ENCODE measurements at places on chromosomes 2 and 18. TPM values are rescaled to one million over a fixed set of nuclear protein-coding genes. Genes with fewer than 3 reads are reported as not detected.

DNA sequence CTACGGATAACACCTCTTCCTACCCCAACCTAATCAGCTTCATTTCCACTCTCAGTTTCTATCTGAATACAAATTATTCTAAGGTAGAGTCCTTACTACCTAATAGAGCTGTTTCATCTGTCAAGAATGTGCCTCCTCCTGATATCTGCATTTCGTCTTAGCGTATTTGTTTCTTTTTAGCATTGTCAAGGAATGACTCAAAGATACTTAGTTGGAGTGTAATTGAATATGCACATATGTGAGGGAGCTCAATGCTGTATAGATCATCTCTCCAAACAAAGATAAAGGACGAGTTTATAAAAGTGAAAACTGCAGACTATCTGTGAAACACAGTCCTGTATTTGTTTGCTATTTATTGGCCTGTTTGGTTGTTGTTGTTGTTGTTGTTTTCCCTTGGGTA, 2059.4 kb upstream of the CELF4 start:
- H3K4me1 ChIP-seq: no peaks in the 10 kb centered on the region
- H3K36me3 ChIP-seq: no peaks in the 10 kb centered on the region
- H3K27ac ChIP-seq: no peak overlapping the region
- H3K4me3 ChIP-seq: no peak overlapping the region
- DNase-seq: no peak

The SANBR gene
- 3.1 TPM for total RNA-seq

GRCh38 chr18:13680612-13681011, 45.7 kb downstream of the FAM210A start:
- H3K27me3 ChIP-seq: no peaks in the 10 kb centered on the region
- no peak overlapping the region for H3K27ac ChIP-seq
- H3K4me1 ChIP-seq: no peaks in the 10 kb centered on the region
- H3K36me3 ChIP-seq: no peaks in the 10 kb centered on the region
- no peak overlapping the region for H3K4me3 ChIP-seq

The SCN1A gene
- total RNA-seq: 0.33 TPM

- H3K4me1 ChIP-seq: no peaks in the 10 kb centered on the region
- no peak overlapping the region for H3K4me3 ChIP-seq
- H3K27me3 ChIP-seq: no peaks in the 10 kb centered on the region
- no peak overlapping the region for H3K27ac ChIP-seq
- no peak for DNase-seq
These were observed 159.5 kb downstream of the ERBB4 start for GRCh38 chr2:212379103-212379502.

GRCh38 chr2:51997571-51997970, 965.6 kb upstream of the NRXN1 start:
- H3K27me3 ChIP-seq: no peaks in the 10 kb centered on the region
- no peaks in the 10 kb centered on the region for H3K4me1 ChIP-seq
- H3K27ac ChIP-seq: no peak overlapping the region
- H3K4me3 ChIP-seq: no peak overlapping the region

- H3K4me1 ChIP-seq: peaks cover 14% of the 10 kb centered on the region
- H3K27me3 ChIP-seq: peaks cover 25% of the 10 kb centered on the region
- H3K27ac ChIP-seq: no peak overlapping the region
These were observed 3.4 kb downstream of the SGPP2 start for GRCh38 chr2:222427646-222428301.

Data from sigmoid colon (tissue), 7 donors.